CD4-positive, alpha-beta T cell treated with Interleukin-2 at 100 ng/mL for 4 hours (primary cell): ENCODE measurements at places on chromosomes 7 and 10.

- DNase-seq: no peak
Measured at GRCh38 chr10:62707810-62708209, 96.7 kb upstream of the ADO start.

DNA sequence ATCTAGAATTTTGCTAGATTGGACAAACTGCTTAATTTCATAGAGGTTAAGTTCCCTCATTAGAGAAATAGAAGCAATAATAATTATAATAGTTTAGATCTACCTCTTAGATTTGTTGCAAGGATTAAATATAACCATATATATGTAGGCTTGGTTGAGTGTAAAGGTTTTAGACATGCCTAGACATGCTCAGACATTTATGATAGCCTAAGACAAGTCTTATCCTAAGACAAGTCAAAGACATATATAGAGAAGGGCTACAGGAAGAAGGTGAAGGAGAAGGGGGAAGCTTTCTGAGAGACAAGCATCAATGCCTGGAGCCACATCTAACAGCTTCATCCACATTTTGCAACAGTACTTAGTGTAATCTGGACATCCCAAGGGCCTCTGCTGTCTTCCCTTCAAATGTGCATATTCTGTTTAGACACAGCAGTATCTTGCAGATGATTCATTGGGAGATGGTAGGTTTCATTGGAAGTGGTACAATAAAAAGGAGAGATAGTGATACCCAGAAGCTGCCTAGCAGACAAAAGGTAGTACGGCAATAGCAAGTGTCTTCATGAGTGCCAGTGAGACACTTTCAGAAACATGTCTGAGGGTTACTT is 146.5 kb downstream of the HGF start:
- no peak for DNase-seq

DNA sequence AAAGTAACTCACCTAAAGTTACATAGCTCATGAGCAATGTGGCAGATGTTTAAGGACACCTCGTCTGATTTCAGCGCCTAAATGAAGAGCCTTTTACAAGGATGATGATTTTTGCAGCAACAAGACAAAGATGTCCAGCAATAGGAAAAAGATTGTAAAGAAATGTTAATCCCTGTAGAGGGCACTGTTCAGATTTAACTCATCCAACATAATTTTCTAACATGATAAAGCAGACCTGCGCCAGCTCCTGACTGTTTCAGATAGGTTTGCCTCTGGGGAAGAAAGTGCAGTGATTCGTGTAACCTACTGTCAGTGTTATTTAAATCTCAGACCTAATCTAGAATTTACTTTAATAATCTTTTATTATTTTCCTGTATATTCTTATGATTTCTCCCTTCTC is 595.2 kb downstream of the AUTS2 start:
- DNase-seq: peak; percentile 7

GRCh38 chr10:128908499-128908898 is 558.5 kb upstream of the MGMT start:
- no peak for DNase-seq

DNA sequence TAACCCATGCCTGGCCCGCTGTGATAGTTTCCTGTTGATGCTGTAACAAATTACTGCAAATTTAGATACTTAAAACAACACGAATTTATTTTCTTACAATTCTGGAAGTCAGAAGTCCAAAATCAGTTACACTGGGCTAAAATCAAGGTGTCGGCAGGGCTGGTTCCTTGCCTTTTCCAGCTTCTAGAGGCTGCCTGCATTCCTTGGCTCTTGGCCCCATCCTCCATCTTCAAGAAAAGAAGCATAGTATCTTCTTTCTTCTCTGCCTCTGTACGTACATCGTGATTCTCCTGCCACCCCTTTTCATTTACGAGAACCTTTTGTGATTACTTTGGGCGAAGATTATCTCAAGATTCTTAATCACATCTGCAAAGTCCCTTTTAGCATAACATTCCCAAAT is 1.6 kb upstream of the TIAL1 start:
- DNase-seq: no peak

DNA sequence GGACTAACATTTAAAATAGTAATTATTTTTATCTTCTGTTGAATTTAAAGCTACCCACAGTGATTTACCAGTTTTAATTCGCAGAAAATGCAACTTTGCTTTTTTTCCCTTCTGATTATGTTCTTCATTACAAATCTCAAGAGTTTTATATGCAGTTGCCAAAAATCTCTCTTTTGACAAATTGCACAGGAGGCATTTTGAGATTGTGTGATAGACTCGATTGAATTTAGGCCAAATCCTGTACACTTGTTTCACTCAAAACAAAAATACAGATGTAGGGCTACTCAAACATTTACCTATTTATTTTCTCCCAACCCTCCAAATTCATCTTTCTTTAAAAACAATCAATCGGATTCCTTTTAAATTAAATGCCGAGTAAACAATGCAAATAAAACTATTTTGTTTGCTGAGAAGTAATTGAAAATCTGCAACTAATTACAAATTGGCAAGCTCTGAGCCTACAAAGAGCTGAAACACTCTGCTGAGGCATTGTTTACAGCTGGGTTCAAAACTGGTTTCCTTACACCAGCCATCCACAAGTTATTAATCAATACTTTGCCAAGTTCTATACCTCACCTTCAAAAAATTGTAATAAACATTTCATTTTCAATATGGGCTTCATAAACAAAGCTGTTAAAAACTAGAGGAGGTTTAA is 214.9 kb upstream of the TCF7L2 start:
- no peak for DNase-seq

- no peak for DNase-seq
Measured at GRCh38 chr10:290026-290725, 154.9 kb downstream of the ZMYND11 start.

- no peak for DNase-seq
Measured at GRCh38 chr10:113151190-113151666, 201.2 kb downstream of the TCF7L2 start.

DNA sequence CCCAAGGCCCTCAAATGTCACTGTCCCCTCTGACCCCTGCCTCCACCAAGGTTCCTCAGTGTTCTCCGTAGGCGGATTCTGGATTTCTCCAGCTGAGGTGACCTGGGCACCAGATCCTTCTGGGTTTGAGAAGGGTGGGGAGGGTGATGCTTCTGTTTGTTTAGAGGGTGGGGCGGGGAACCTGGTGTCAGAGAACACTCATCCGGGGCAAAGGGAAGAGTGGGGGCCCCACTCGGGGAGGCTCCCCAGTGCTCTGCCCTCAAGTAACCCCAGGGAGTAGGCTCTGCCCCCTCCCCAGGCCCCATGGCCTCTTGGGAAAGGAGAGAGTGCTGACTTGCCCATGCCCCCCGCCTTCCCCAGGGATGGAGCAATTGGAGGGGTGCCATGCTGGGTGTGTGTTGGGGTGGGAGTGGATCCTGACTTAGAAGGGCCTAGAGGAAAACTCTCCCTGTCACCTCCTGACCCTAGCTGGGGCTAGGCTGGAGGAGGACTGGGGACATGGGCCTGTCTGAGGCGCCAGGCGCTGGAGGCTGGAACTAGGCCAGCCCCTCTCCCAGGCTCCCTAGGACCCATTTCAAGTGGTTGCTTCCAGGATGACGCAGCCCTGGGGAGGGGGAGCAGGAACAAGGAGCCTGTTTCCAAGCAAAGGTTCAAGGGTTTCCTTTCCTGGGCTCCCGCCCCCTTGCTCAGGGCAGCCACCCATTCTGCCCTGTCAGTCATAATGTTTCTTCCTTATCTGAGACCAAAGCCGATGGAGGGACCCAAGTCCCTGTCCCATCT is 27.9 kb downstream of the KAZALD1 start:
- no peak for DNase-seq

DNA sequence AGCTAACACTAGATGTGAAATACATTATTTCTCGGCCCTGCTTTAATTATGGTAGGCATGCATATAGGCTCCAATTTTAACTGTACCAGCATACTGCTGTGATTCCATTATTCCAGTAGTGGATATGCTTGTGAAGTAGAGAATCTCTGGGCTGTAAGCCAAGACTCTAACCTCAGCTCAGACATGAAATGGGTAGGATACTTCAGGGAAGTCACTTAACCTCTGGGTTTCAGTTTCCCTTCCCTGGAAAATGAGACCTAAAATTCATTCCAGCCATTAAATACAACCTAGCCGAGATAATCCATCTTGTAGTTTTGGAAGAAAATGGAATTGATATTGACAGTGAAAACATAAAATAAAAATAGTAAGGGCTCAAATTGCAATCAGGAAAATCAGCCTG is 59.6 kb upstream of the TRIL start:
- no peak for DNase-seq

DNA sequence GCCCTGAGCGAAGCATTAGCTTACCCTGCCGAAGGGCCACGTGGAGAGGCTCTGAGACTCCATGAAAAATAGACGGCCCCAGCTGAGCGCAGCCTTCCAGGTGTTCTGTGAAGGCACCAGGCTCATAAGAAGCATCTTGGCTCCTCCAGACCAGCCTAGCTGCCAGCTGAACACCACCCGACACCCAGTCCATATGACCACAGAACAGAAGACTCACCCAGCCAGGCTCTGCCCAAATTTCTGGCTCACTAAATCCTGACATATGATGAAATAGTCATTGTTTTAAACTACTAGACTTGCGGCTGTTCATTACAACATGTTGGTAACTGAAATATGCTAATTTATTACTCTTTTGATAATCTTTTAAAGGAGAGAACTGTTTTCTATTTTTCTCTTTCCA is 99.5 kb upstream of the ABI1 start:
- DNase-seq: no peak

GRCh38 chr7:35670856-35671569 is 23.9 kb downstream of the HERPUD2 start:
- DNase-seq: no peak

- DNase-seq: no peak
Measured at GRCh38 chr10:26805567-26806245, 55.1 kb downstream of the ABI1 start.

DNA sequence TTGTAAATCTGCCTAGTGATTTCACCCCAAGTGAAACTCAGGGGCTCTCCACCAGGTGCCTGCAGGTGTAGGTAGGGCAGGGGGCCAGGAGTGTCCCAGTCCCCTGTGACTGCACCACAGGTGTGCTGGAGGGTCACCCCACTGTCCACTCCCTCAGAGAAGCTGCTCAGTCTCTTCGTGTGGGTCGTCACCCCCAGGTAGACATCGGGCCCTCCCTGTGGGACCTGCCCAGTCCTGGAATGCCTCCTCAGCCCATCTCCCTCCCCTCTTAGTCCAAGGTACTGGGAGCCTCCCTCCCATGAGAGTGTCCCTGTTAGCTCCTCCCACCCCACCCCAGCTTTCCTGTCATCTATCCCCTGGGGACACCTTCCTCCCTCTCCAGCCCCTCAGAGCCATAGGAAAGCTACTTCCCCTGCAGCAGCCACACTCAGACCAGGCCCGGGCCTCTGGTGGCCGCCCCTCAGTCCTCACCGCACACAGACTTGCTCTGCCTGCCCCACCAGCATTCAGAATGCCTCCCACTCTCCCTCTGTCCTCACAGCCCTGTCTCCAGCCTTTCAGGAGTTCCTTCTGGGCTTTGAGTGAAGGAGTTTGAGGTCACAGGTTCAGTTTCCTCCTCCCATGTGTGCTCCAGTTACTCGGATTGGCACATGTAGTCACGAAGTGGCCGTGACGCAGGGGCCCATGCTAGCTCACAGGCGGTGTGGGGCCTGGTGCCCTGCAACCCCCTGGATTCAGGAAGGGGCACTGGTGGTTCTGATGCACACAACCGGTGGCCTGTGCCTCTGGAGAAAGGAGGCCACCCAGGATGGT is 5.1 kb downstream of the ALOX5 start:
- DNase-seq: no peak

DNA sequence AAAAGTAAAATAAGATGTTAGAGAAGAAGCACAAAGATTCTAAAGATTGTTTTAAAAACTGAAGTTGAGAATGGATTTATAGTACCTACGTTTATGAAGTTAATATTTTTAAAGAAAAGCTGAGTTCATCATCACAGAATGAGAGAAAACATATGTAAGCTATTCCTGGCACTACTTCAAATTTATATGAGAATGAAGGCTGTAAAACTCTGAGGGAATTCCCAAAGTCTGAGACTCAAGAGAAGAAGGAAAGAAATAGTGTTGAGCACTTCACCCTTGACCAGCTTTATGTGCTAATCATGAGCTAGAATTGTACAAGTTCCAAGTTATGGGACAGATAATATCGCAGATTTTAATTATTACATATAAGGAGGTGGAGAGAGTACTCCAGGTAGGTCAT is 323.7 kb upstream of the GNAI1 start:
- DNase-seq: no peak

GRCh38 chr10:8088504-8088903 is 34.0 kb downstream of the GATA3 start:
- peak; percentile 62 for DNase-seq

DNA sequence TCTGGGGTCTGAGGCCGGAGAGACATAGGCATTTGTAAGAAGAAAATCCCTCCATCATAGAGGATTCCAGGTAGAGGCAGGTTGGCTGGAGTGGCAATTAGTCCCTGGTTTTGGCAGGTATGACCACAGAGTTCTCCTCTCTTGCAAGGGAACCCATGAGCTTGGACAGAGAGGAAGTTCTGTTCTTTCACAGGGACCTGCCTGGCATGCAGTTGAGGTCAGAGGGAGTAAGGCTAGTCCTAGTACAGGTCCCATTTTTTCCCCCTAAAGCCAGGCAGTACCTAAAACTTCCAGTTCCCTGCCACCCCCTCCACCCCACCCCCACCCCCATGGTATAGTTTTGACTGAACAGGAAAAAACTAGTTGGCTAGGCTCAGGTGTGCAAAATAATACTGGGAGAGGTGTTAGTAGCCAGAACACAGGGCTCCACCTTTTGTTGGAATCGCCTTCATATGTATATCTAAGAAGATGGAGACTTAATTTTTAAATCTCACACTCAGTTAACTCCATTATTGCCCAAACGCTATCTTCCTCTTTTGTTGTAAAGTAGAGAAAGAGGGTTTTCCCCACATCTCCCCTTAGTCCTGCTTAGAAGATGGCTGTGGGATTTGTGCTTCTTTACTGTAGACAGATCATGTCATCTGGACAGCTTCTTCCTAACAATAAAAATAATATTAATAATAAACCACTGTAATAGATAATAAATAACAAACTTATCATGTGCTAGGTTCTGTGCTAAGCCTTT is 188.1 kb downstream of the TCF7L2 start:
- no peak for DNase-seq
